ENCODE measurements at places on chromosomes 11 and 22.

DNA sequence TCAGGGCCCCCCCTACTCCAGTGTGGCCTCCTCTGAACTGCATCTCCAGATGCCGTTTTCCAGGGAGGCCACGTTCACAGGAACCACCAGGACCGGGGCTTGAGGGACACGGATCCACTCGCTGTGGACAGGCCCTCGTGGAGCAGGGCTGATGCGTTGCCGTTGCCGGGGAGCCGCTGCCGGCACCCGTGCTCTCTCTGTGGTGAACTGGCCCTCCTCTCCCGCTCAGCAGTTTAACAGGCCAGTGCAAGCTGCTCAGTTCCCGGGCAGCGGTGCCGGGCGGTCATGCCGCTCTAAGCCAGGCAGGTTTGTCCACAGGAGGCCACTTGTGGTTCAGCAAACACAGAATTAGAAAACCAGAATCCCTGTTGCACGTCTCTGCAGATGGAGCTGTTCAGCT is 301.6 kb downstream of the TBC1D22A start:
- H3K27me3 ChIP-seq = no peaks in the 10 kb centered on the region
- no peak overlapping the region for H3K27ac ChIP-seq
- peaks cover 22% of the 10 kb centered on the region for H3K36me3 ChIP-seq

DNA sequence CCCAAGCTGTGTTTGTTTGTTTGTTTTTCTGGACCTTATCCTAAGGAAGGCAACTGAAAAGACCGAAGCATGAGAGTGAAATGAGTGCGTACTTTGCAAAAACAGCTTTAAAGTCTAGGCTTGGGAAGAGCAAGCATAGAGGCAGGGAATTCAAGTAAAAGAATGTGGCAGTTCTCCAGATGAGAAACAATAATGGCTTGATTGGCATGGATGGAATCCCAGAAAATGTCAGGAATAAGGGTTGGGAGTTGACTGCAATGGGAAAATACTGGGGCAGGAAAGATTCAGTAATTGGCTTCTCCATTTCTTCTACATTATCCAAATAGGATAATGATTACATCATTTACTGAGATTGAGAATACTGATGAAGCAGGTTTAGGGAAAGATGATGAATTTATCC is 17.5 kb downstream of the SAAL1 start:
- no peak overlapping the region for H3K27ac ChIP-seq
- no peaks in the 10 kb centered on the region for H3K4me1 ChIP-seq
- DNase-seq = no peak
- peaks cover 18% of the 10 kb centered on the region for H3K36me3 ChIP-seq

GRCh38 chr11:91513734-91514133 is 710.9 kb upstream of the FAT3 start:
- H3K4me1 ChIP-seq = no peaks in the 10 kb centered on the region
- no peak overlapping the region for H3K4me3 ChIP-seq
- no peaks in the 10 kb centered on the region for H3K27me3 ChIP-seq
- DNase-seq = no peak
- no peaks in the 10 kb centered on the region for H3K36me3 ChIP-seq

DNA sequence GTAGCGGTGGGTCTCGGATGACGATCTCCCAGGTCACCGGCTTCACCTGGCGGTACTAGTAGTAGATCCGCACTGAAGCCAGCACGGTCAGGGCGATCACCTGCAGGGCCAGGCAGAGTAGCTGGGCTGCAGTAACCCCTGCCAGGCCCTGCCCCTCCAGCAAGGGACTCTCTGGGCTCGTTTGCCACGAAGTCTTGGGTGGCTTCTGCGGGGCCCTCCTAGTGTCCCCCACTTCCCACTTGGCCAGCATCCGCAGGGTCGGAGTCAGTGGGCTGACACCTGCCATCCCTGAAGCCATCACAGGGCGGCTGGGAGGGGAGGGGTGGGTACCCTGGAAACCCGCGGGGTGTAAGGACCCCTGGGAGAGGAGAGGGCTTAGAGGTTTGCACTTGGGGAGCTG is 214.0 kb downstream of the OR4C45 start:
- DNase-seq = no peak
- no peak overlapping the region for H3K27ac ChIP-seq
- no peaks in the 10 kb centered on the region for H3K4me1 ChIP-seq
- no peaks in the 10 kb centered on the region for H3K36me3 ChIP-seq
- no peaks in the 10 kb centered on the region for H3K27me3 ChIP-seq

GRCh38 chr22:31126128-31126868 is 3.5 kb downstream of the INPP5J start:
- peaks cover 24% of the 10 kb centered on the region for H3K36me3 ChIP-seq
- H3K4me3 ChIP-seq = no peak overlapping the region
- no peaks in the 10 kb centered on the region for H3K27me3 ChIP-seq
- peaks cover 23% of the 10 kb centered on the region for H3K4me1 ChIP-seq
- DNase-seq = no peak

DNA sequence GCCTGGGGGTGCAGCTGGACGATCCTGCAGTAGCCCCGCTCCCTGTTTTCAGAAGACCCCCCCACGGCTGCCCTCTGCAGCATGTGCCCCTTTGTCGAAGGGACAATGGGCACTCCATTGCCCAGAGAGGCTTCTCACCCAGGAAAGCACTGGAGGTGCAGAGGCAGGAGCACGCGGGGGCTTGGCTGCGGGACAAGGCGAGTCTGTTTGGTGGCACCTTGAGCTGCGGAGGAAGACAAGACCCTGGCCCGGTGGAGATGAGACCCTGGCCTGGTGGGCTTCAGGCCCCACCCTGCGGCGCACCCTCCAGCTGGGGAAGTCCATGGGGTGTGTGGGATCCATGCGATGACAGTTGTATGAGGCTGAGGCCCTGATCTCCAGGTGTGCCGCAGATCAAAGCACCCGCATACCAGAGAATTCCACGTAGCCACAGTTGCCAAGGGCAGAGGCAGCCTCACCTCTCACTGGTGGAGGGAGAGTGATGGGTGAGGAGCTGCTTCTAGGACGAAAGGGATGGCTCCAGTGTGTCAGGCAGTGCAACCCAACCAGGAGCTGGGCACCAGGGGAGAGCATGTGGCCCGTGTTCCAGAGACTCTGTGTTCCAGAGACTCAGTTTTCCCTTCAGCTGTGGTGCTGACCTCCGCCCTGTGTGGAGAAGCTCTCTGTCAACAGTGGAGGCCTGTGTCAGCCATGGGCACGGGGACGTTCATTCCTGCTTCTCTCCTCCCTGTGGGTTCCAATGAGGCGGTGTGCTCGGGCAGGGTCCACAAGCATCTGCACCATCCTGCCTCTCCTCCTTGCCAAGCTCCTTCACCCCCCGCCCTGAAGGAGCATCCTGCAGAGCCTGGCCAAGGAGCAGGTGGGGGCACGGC is 10.0 kb downstream of the TBX1 start:
- peaks cover 29% of the 10 kb centered on the region for H3K4me1 ChIP-seq
- no peaks in the 10 kb centered on the region for H3K36me3 ChIP-seq
- no peak overlapping the region for H3K27ac ChIP-seq
- H3K4me3 ChIP-seq = no peak overlapping the region
- peaks cover 52% of the 10 kb centered on the region for H3K27me3 ChIP-seq

GRCh38 chr22:22403771-22404170 is 104.8 kb downstream of the ZNF280B start:
- no peak overlapping the region for H3K27ac ChIP-seq
- DNase-seq = no peak
- no peak overlapping the region for H3K4me3 ChIP-seq
- no peaks in the 10 kb centered on the region for H3K4me1 ChIP-seq
- no peaks in the 10 kb centered on the region for H3K36me3 ChIP-seq

GRCh38 chr11:95676308-95676707 is 113.3 kb downstream of the FAM76B start:
- no peaks in the 10 kb centered on the region for H3K27me3 ChIP-seq
- H3K36me3 ChIP-seq = no peaks in the 10 kb centered on the region
- H3K4me1 ChIP-seq = no peaks in the 10 kb centered on the region
- DNase-seq = no peak
- H3K4me3 ChIP-seq = no peak overlapping the region
- no peak overlapping the region for H3K27ac ChIP-seq

GRCh38 chr22:17366830-17367229 is 2.4 kb upstream of the CECR2 start:
- no peaks in the 10 kb centered on the region for H3K36me3 ChIP-seq
- H3K27ac ChIP-seq = no peak overlapping the region
- DNase-seq = peak; percentile 48
- no peaks in the 10 kb centered on the region for H3K27me3 ChIP-seq

Measured in spinal cord (tissue), 10 donors.